ENCODE measurements at places on chromosomes 4 and X.

DNA sequence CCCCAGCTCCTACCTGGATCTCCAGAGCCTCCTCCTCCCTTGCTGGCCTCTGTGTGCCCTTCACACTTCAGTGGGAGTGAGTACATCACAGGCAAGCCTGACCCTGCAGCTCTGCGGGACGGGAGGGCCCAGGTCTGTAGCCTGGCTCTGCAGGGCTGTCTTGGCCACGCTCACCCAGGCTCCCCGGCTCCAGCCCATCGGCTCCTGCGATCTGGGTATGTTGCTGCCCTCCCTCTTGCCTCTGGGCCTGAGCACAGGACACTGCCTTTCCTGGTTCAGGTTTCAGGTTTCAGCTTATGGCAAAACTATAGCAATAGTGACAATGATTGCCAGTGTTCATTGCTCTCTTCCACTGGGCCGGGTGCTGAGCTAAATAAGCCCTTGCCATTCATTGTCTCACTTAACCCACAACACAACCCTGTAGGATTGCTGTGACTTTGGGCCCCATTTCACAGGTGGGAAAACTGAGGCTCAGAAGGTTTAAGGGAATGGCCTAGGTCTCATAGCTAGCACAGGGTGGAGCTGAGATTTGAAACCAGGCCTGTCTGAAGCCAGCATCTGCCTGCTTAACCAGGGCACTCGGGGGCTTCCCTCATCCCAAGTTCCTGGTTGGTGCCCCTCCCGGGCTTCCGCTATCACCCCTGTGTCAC, 44.6 kb upstream of the SORCS2 start:
- DNase-seq: no peak

DNA sequence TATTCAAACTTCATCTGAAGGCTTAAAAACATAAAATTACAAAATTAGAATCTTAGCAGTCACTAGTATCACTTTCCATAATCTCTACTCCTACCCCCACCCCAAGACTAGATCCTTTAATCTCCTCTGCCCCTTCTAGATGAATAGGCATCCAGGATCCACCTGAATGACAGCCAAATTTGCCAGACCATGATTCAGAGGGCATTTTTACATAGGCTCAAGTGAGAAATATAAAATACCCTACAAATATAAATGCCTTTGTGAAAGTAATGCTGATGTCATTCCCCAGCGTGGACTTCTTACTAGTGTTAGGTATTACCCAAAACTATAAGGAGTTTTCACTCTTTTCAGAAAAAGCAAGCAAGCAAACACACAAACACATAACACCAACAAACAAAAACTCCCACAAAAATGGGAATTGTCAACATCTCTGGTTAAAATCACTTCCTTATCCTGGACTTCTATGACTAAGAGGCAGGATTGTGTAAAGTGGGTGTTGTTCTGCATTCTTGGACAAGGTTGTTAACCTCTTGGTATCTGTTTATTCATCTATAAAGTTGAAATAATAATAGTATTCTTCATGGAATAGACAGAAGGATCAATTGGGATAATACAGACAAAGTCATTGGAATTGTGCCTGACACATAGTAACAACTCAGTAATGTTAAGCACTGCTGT, 51.3 kb upstream of the TMPRSS11F start:
- DNase-seq: no peak

DNA sequence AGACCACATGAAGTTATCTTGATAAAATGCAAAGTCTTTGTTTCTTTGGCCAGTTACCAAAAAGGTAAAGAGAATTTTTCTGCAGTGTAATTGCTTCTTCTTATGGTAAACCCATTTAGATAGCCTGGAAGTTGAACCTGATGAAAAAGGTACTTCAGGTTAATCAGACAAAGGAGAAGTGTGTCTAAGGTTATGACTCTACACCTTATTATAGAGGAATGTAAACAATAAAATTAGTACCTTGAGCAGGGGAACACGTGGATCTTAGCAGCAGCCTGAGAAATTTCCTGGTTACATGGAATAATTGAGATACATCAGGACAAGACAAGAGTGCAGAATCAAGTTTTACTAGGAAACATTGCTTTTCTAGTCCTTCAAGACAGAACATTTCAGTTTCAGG, 70.8 kb downstream of the RAP1GDS1 start:
- no peak for DNase-seq

- DNase-seq: no peak
These were observed 75.9 kb upstream of the TMEM164 start for GRCh38 chrX:109926743-109927662.

DNA sequence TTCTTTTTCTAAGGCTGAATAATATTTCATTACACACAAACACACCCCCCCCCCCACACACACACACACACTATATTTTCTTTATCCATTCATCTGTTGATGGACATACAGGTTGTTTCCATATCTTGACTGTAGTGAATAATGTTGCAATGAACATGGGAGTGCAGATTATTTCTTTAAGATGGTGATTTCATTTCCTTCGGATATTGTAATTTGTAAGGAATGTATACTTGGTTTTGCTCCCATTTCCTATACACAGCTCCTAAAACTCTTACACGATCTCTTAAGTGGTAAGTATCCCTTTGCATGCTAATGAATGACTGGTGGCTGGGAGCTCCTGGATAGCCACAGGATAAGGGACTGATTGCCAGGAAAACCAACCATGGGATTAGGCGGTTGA, 14.7 kb upstream of the RBMXL3 start:
- DNase-seq: no peak

GRCh38 chr4:101785486-101785885, 5.0 kb upstream of the BANK1 start:
- DNase-seq: no peak

- DNase-seq: no peak
These were observed 418.8 kb downstream of the BCOR start for GRCh38 chrX:39678914-39679313.

DNA sequence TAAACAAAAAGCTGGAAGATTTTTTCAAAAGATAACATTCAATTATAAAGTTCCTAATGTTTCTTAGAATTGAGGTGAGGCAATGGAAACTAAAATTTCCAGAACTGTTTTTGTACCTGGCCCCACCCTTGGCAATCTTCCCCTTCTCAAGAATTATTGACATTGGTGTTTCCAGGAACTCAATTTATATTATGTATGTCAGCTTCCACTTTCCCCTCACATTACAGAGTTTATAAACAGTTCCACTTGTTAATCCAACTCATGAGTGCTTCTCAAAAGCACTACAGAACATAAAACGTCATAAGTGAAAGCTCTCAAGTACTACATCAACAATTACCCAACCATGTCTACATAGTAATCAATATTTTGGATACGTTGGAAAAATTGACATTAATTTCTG, 107.4 kb downstream of the FAM13A start:
- DNase-seq: no peak

DNA sequence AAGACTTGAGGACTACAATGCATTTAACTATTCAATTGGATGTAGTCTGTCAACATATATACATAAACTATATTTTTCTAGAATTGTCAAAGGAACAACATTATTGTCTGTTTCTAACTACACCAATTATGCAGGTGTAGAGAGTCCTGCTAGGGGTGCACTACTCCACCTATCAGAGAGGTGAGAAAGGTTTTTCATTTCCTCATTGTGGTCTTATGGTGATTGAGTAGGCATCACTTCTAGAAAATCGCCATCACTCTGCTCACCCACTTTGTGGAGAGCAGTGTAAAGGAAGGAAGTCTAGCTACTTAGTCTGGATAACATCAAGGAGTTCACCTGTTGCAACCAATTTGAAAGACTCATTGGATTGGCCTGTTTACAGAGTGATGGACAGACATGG, 4.4 kb upstream of the ADH1C start:
- DNase-seq: no peak

- no peak for DNase-seq
These were observed 141.7 kb upstream of the GUCY1A1 start for GRCh38 chr4:155524926-155525455.

DNA sequence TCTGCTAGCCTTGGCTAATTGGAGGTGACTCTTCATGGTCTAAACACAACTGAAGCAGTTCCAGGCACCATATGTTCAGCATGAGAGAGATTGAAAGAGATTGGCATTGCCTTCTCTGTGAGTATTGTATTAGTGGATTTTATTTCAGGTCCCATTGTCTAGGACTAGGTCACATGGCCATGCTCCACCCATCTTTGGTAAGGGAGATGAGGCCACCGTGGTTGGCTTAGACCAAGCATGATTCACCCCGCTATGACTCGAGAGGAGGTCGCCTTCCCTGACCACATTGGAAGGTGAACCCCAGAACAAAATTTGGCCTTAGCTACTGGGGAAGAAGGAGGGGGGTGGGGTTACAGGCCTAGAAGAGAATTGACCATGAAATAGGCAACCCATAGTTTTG, 109.9 kb upstream of the BCOR start:
- DNase-seq: no peak

GRCh38 chr4:184417802-184418511, 56.4 kb downstream of the IRF2 start:
- peak; percentile 79 for DNase-seq

GRCh38 chr4:164783976-164784375, 30.0 kb downstream of the SMIM31 start:
- DNase-seq: no peak

DNA sequence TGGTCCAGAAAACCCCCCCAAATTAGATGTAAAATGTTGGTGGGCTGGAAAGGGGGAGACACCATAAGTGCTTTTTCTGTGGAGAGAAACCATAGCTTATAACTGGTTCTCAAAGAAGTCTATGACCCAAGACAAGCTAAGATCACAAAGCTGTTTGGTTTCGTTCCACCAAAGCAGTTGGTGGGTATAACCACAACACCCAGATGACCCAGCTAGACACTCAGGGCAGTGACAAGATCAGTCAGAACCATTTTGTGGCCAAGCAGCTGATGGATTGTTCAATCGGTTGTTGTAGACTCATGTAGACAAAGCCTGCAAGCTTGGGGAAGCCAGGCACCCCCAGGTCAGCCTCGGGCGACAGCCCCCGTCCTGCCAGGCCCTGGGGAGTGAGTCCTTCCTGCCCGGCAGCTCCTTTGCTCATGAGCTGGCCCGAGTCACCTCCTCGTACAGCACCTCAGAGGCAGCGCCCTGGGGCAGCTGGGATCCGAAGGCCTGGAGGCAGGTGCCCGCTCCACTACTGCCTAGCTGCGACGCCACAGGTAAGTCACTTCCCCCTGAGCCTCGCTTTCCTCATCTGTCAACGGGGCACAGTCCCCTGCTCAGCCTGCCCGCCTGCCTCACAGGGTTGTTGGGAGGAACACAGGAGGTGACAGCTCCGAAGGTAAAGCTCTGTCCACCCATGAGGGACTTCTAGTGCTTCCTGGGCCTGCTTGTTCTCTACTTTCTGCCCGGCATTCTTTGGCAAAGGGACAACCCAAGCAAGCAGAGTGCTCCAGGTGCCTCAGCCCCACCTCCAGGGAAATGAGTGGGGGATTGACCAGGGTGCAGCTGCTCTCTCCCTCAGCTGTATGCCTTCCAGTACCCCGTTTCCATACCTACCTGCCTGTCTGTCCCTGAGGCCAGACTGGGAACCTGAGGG, 65.2 kb upstream of the MTM1 start:
- no peak for DNase-seq

- DNase-seq: peak; percentile 78
These were observed 164.7 kb downstream of the CHIC2 start for GRCh38 chr4:53899586-53900270.

- DNase-seq: no peak
These were observed 5.4 kb upstream of the RS1 start for GRCh38 chrX:18677161-18677869.

GRCh38 chrX:17368002-17368401, 7.0 kb upstream of the NHS start:
- DNase-seq: no peak

DNA sequence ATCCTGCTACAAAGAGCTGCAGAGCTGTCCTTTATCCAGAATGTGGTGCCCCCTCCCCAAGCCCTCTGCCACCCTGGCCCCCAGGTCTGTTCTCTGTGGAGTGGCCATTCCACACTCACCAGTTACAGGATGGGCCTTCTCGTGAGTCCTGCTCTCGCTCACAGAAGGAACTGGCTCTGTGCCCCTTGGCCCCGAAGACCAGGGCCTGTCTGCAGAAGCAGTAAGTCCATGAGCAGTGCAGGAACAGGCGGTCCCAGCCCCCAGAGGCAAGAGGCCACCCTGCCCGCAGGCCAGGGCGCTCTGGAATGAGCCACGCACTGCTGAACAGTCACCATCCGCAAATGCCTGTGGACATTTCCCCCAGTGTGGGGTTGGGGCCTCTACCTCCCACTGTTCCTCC, 92.2 kb downstream of the DCTD start:
- no peak for DNase-seq

- no peak for DNase-seq
These were observed 200.9 kb upstream of the DIAPH2 start for GRCh38 chrX:96483647-96484160.

DNA sequence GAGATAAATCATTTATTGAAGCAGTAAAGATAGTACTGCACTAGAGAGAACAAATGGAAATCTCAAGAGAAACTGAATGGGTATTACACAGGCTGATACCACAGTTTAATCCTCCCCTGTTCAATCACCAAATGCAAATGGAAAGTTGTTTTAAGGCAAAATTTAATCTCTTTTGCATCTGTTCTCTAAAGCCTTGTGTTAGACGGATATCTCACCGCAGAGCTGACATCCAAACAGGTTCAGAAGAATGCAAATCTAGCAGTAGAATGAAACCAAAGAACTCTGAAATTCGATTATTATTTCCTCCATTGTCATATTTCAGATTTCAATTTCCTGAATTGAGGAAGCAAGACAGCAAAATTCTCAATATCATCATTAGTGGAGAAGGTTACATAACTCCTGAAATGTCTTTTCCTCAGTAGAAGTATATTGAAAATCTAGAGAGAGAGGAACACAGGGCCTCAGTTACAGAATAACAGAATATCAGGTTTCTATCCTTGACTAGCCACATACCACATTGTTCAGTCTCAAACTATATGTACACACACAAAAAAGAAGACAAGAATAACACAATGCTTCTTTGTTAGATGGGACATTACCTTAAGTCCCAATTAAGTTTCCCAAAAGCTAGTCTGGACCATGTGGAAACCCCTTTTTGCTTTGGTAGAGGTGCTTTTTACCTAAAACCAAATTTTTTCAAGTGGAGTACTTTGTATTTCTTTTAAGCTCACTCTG, 94.1 kb upstream of the BANK1 start:
- no peak for DNase-seq

GRCh38 chrX:134171661-134172587, 65.1 kb upstream of the CCDC160 start:
- no peak for DNase-seq

DNA sequence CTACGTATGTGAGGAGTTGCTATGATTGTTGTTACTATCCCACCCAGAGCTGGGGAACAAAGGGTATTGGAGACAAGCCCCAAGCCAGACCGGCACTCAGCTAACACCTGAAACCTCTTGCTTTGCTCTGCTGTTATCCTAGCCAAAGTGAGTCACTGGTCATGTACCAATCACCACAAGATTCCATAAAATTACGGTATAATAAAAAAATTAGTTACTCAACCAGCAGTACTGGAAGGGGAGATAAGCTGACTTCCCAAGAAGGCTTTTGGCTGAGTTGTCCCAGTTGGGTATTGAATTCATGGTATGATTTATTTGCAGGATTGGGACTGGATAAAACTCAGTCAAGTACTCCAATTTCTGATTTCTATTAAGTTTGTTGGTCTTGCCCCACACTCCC, 5.3 kb downstream of the EDA2R start:
- DNase-seq: no peak

Data from HFF-Myc (cell line).